ENCODE measurements at places on chromosomes 2 and 18.

- no peak for DNase-seq
Measured at GRCh38 chr2:139529080-139529479, 748.9 kb upstream of the NXPH2 start.

DNA sequence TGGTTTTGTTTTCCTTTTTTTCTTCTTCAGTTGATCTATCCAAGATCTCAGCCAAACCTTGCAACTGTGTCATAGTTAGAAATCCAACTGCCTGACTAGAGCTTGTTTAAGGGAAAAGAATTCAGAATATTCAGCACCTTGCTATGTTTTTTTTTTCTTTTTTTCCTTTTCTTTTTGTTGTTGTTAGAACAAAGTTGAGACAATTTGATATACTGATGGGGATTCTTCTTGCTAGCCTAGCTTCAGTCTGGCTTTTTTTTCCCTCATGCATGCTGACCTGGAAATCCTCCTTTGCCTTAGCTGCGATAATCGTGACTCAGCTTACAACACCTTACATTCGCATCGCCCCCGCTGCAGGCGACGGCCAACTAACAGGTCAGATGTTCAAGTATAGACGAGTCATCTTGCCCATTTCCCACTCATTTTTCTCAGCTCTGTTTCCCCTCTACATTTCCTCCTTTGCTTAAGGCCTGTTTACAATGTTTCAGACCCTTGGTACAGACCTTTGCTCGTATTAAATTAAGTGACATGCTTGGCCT lies 487.2 kb upstream of the RAB12 start:
- DNase-seq, result no peak

DNA sequence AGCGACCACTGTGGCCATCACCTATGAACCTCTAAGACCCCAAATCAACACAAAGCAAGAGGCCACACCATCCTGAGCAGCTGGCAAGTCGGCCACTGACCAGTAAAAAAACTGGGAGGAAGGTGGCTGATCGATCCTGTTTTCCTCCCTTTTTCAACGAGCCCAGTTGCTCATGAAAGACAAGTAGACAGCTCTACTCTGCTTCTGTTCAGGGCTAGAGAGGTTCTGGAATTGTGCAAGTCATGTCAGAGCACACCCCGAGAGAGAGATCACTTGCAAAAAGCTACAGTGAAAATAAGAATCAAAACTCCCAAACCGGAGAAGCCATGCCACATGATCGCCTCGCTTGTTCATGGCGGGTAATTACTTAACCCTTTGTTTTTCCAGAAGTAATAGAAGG lies 34.6 kb downstream of the ZNF516 start:
- no peak for DNase-seq

GRCh38 chr2:23525137-23525765 lies 140.3 kb downstream of the KLHL29 start:
- DNase-seq, result no peak

GRCh38 chr2:99842451-99842850 lies 299.9 kb downstream of the AFF3 start:
- no peak for DNase-seq

GRCh38 chr2:31348618-31349017 lies 65.9 kb downstream of the XDH start:
- DNase-seq, result no peak

DNA sequence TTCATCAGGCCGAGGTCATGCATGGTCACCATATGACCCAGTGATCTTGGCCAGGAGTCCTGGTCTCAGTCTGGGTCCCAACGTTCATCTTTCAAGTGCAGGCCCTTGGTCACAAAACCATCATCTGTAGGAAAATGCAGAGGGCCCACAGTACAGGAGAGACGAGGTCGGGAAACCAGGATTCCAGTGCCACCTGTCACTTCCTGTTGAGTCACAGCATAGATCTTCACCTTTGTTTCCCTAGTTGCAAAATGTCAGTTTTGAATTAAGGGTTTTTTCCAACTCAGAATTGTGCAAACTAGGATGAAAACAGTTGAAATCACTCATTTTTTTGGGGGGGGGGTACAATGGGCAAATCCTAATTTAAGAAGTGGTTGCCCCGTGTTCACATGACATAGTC lies 162.2 kb downstream of the INSIG2 start:
- DNase-seq, result no peak

DNA sequence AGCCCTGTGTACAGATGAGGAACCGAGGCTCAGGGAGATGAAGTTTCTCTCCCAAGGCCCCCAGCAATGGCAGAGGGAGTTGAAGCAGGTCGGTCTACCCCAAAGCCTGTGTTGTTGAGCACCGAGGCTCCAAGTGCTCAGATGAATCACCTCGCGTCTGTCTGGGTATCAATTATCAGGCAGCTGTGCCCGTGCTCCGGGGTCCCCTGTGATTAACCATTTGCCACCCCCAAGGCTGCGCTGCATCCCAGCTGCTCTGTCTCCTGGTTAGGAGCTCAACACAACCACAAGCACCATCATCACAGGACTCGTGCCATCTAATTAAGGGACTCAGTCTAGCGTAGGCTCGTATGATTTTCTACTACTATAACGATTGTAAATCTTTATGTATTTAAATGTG lies 27.1 kb downstream of the LIPG start:
- DNase-seq, result no peak

DNA sequence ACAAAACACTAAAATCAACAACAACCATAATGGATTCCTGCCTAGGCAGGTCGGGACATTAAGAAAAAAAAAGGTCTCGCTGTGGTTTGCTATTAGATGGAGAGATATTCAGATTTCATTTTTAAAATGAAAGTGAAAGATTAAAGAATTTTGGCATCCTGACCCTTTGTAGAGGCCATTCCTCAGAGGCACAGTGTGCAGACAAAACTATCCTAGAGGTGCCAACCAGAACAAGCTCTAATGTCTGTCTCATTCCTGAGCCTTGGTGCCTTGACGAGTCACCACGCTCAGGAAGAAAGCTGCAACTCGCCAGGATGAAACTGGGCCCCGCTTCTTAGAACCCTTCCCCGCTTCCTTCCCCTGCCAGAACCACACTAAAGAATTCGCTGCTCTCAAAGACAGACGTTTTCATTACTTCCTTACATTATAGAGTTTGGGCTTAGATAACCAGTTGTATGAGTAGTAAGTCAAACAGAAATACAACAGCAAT lies 156.0 kb downstream of the TGIF1 start:
- no peak for DNase-seq

GRCh38 chr2:190912726-190913125 lies 32.1 kb downstream of the GLS start:
- no peak for DNase-seq

DNA sequence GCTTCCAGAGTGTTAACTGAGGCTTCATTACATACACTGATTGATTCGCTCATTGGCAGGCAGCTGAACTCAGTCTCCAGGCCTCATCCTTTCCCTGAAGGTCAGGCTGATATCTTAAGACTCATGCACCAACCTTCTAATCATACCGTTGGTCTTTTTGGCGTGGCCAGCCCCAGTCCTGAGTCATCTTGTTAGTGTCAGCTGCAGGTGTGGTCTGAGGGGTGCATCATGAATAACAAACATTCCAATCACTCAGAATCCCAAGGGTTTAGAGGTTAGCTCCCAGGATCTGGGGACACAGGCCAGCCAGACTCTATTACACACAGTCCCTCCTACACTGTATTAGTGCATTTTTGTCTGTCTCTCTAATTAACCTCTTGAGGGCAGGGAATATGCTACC lies 271.5 kb downstream of the HRH4 start:
- no peak for DNase-seq

GRCh38 chr18:42545825-42546224 lies 569.7 kb downstream of the RIT2 start:
- DNase-seq, result no peak

- no peak for DNase-seq
Measured at GRCh38 chr2:27249159-27249890, 13.5 kb downstream of the SLC30A3 start.
